ENCODE measurements at places on chromosomes 3 and 15. TPM values are rescaled to one million over a fixed set of nuclear protein-coding genes. Genes with fewer than 3 reads are reported as not detected.

The SLC24A5 gene
- not detected for total RNA-seq

The GPR62 gene
- not detected for total RNA-seq

The GATM gene
- total RNA-seq: 570 TPM

GRCh38 chr3:178777718-178778411, 241.6 kb downstream of the KCNMB2 start:
- DNase-seq: no peak

DNA sequence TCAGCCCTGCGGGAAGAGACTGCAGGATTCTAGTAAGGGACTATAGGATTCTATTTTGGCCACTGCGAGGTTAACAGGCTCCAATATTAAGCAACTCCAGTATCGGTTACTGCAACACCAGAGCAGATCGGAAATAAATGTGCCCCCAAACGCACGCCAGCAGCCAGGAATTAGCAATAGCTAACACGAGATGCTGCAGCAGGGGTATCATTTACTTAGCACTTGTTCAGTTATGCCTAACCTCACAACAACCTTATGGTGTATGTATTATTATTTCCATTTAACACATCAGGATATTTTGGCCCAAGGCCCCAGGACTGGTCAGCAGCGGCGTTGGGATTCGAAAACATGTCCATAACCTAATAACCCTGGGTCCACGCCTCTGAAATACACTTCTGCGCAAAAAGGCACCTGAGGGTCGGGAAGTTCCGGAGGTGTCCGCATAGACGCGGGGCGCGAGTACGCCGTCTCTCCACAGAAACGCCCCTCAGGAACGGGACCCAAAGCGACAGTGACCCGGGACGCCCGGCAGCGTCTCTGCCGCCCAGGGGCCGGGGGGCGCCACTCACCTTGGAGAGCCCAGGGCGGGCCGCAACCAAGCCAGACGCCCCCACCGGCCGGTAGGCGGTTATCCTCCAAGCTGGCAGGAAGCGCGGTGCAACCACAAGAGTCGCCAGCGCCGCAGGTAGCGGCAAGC, 681 bp downstream of the PIK3CB start:
- peak; percentile 69 for DNase-seq

GRCh38 chr15:70072479-70072878, 25.2 kb downstream of the TLE3 start:
- no peak for DNase-seq

DNA sequence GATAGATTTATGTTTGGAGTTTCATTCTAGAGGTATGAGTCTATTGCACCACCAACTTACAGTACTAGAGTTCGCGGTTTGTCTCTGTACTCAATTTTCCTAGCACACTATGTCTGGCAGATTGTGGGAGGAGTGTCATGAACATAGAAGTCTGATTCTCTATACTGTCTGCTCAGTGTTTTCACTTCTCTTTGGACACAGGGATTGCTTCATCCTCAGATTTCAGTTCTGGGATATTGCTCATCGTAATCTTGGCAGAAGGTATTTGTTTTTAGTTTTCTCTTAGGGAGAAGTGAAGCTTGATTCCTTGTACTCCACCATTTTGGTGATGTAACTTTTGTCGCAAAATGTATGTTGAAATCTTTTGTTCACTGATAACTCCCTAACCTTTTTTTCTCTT, 27.8 kb upstream of the AZI2 start:
- no peak for DNase-seq
